H9 (cell line): ENCODE measurements at places on chromosomes 16 and 17. TPM values are rescaled to one million over a fixed set of nuclear protein-coding genes. Genes with fewer than 3 reads are reported as not detected.

SLC25A10 gene
- 28.1 and 30.9 TPM in 2 replicates for total RNA-seq

TUBD1 gene
- total RNA-seq: 26.4 and 27.1 TPM in 2 replicates

NUFIP2 gene
- 96.1 and 97.9 TPM in 2 replicates for total RNA-seq

DNA sequence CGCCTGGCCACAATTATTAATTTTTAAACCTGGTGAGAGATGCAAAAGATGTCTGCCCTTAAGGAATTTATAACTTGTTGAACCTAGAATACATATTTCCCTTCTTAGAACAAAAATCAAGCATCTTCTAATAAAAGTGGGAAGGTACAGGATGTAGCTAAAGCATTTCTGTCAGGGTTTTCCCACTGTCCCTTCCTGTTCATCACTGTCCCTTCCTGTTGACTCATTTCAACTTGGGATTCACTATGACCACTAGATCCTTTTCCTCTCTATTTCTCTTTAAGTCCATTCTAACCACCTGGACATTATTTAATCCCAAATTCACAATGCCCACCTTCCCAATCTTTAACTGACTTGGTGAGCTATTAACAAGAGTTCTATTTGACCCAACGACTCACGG lies 33.9 kb upstream of the CDRT4 start:
- no peak for DNase-seq
- H3K4me3 ChIP-seq: no peak overlapping the region
- no peaks in the 10 kb centered on the region; the same call in 1 of the 2 replicates for H3K4me1 ChIP-seq

DNA sequence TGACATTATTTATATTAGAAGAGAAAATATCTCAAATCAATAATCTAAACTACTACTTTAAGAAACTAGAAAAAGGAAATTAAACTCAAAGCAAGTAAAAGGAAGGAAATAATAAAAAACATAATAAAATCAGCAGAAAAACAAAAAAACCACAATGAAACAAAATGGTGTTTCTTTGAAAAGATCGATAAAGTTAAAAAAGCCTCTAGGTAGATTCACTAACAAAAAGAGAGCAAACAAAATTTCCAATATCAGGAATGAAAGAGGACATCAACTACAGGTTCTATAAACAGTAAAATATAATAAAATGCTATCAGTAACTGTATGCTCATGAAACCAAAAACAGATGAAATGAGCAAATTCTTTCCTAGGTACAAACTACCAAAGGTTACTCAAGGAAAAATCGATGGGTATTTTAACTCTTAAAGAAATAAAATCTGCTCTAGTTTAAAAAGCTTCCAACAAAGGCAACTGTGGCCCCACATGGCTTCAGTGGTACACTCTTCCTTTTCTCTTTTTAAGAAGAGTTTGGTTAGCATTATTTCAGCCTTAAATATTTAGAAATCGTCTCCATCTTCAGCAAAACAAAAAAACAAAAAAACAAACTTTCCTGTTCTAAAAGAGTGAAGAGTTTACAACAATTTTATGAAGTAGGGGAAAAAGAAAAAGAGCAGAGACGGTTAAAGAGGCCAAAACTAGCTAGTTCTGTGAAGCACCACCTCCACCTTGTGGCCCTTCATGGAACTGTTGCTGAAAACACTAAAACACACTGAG lies 102.2 kb downstream of the TRIM37 start:
- no peak overlapping the region for H3K27ac ChIP-seq
- peak; percentile 67 for DNase-seq
- H3K27me3 ChIP-seq: no peaks in the 10 kb centered on the region
- peaks cover 18% of the 10 kb centered on the region for H3K36me3 ChIP-seq
- no peak overlapping the region for H3K4me3 ChIP-seq

DNA sequence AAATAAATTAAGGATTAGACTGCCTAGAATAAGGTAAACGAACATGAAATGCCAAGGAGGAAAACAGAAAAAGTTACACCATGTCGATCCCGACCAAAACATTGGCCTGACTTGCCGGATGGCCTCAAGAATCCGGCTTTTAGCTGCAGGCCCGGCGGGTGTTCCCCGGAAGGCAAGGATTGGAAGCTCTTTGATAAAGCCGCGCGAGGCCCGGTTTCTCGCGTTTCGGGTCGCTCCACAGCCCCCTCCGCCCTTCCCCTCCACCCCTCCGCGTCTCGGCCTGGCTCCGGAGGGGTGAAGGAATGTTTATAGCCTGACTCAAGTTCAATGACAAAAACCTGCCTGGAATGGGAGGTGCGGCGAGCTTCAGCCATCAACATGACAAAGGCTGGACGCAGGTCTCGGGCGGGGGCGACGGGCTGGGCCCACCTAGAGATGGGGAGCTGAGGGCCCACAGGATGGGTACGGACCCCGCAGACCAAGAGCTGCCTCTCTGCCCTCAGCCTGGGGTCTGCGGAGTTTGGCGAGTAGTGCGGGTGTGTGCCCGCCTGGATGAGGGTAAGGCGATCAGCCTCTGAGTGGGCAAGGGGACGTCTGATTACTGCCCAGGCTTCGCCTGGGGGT lies 2.6 kb downstream of the PRAC1 start:
- H3K27ac ChIP-seq: no peak overlapping the region
- peaks cover 2% of the 10 kb centered on the region; the same call in 1 of the 2 replicates for H3K4me1 ChIP-seq
- H3K4me3 ChIP-seq: peak overlapping the region; percentile 66; the same call in 1 of the 3 replicates
